Fibroblast of lung (primary cell): ENCODE measurements at places on chromosomes 3 and 15. TPM values are rescaled to one million over a fixed set of nuclear protein-coding genes. Genes with fewer than 3 reads are reported as not detected.

- DNase-seq, result no peak
Measured at GRCh38 chr3:183662099-183662498, 26.7 kb downstream of the KLHL24 start.

GRCh38 chr15:68678746-68679145, 100.0 kb downstream of the CORO2B start:
- DNase-seq, result no peak

GRCh38 chr3:13598201-13598600, 49.3 kb downstream of the FBLN2 start:
- DNase-seq, result no peak

- DNase-seq, result no peak
Measured at GRCh38 chr3:146838221-146838620, 233.1 kb upstream of the PLSCR5 start.

DNA sequence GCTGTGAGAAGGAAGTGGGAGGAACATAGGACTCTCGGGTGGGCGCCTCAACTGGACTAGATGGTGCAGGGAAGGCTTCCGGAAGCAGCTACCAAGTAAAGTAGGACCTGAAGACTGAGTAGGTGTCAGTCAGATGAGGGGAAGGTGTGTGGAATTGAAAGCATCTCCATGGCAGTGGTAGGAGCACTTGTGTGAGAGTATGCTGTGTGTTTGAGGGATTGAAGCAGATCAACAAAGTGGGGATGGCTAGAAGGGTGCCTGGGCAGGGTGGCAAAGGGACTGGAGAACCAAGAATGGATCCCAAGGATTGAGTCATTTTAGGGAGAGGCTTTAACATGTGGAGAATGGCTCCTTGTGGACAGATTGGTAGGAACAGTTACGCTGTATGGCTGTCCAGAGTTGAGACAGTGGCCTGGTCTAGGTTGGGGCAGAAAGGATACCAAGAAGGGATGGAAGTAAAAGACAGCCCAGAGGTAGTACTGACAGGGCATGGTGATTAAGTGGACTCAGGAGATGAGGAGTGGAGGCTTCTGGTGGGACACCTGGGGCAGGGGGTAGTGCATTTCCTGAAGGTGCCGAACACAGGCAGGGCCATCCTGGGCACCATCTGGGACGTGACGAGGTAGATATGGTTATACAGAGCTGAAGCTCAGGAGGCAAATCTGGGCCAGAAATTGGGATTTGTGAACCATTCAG, 1.5 kb downstream of the UQCC5 start:
- DNase-seq, result no peak

DNA sequence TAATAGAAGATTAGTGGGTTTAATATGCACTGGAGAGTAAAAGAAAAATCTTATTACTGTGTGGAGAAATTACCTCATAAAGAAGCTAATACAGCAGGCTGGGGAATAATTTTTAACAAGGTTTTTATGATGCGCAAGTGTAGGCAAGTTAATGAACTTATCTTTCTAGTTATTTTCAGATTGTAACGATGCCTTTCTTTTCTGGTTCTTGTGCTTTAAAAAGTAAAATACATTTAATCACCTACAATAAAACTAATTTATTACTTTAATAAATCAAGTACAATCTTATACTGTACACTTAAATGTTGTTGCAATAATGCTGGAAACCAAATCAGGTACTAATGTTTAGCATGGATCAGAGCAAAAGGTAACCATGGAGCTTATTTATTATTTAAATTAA, 266.6 kb downstream of the ZIC1 start:
- DNase-seq, result no peak

DNA sequence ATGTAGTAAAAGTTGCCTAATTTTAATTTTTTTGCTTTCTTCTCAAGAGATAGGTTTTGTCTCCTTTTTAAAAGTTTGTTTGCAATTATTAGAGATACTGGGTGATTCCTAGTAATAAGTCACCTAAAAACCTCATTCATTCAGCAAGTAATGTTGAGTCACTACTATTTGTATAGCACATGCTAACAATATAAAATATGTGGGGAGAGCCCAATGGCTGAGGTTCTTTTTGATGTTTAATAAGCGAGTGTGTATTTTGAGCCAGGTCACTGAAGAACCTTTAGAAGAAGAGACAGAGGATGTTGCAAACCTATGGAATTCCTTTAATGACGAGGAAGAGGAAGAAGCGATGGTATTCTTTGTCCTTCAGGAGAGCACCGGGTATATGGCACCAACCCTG, 123.7 kb upstream of the CHRM5 start:
- no peak for DNase-seq

GRCh38 chr15:85752491-85752961, 42.2 kb downstream of the KLHL25 start:
- no peak for DNase-seq

DNA sequence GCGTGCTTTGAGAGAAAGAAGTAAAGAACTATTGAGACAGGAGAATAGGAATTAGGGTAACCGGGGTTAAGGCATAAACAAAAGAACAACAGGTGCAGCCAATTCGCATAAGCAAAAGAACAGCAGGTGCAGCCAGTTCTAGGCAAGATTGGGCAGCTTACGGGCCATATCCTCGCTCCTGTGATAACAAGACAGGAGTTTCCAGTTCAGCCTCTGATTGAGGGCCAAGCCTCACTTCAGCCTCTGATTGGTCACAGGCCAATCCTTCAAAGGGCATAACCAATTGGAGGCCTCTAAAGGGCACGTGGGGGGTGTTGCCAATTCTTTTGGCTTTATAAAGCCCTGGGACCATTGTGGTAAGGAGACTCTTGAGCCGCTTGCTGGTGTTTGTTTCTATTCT, 143.5 kb downstream of the GADL1 start:
- DNase-seq, result no peak

- no peak for DNase-seq
Measured at GRCh38 chr15:85430406-85431204, 50.2 kb downstream of the AKAP13 start.

GRCh38 chr15:70252056-70252950, 154.6 kb upstream of the TLE3 start:
- no peak for DNase-seq

- peak; percentile 39 for DNase-seq
Measured at GRCh38 chr3:187406927-187407326, 38.7 kb downstream of the RTP4 start.

DNA sequence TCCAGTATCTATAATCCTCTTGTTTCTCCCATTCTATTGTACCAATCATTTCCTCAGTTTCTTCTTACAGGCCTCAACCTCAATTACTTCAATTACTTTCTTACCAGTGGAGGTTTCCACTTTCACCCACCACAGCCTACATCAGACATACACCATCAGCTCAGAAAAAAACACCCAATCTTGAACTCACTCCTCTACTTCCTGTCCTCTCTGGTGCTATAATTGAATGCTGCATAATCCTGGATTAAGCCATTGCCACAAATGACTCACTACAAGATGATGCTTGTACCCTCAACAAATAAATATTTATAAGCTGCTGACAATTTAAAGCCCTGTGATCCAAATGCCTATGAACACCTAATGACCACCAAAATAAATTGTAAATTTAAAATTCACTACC, 18.5 kb downstream of the RYK start:
- peak; percentile 31 for DNase-seq

- peak; percentile 79 for DNase-seq
Measured at GRCh38 chr3:58989163-58989562, 60.7 kb downstream of the CFAP20DC start.

DNA sequence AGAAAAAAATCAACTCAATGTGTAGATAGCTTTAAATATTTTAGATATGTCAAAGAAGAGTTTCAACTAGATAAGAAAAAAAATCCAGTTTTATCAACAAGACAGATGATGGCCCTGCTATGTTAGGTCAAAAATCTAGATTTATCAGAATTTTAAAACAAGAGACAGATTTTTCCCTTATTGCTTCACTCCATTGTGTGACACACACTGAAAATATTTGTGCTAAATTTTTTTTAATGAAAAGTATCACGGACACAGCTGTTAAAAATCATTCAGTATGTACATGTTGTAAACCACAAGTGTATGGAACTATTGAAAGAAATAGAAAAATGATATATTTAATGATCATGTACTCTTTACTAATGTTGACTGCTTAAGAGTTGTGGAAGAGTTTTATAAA, 43.6 kb downstream of the FOXB1 start:
- peak; percentile 22 for DNase-seq

DNA sequence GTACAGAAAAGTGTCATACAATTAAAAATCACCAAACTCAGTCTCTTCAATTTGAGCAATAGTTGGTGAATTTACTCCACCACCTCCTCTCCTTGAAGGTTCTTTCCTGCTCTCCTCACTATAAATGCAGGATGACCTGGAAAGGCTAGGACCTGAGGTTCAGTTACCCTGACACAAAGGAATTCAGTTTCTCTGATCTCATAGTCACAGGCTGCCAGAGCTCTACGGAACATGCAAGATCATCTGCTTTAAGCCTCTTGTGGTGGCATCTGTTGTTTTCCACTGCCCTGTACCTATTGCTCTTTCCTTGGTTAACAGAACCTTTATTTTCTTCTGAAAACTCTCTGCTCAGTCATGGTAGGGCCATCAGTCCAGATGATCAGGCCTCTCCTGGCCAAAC, 4.9 kb upstream of the TP63 start:
- no peak for DNase-seq

DNA sequence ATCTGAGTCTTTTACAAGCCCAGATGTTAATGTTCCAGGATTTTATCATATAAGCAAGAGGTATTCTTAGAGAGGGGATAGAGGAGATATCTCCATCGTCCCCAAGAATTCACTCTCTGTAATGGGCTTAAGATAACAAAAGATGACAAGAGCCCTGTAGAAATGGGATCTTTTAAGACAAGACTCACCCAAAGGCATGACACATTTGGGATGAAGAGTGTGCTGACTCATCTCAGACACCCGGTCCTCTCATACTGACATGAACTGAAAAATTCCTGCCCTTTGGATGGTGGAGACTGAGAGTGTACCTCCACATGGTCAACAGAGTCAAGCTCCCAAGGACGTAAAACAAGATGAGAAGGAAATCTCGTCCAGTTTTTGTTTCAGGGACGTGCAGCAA, 11.0 kb downstream of the LEKR1 start:
- no peak for DNase-seq

- peak; percentile 3 for DNase-seq
Measured at GRCh38 chr3:173552526-173552925, 155.0 kb downstream of the NLGN1 start.

DNA sequence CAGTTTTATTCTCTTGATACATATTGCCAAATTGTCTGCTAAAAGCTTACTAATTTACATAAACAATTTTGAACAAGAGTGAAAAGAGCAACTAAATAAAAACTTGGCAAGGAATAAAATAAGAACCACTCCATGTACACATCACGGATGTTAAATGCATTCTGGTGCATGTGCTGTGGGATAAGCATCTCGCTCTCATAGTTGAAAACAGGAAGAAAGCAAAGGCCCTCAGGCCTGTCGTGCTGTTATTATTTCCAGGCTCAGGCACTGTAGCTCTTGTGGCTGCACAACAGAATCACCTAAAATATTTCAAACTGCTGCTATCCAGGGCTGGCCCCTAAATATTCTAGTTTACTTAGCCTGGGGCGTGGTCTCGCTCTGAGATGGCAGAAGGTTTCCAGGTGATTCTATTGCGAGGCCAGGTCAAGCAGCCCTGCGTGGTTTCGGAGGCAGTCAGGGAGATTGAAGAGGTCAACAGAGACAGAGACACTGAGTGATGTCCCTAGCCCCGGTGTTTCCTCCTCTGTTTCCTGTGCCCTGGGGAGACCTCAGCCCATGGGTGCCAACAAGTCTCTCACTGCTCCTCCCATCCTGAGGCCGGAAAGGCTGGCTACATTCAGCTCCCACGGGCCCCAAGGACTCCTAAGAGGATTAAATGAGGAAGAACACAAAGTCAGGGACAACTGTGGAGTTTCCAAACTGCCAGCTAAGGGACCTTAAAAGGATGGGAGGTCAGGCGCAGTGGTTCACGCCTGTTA, 18.2 kb upstream of the PDIA5 start:
- no peak for DNase-seq

DNA sequence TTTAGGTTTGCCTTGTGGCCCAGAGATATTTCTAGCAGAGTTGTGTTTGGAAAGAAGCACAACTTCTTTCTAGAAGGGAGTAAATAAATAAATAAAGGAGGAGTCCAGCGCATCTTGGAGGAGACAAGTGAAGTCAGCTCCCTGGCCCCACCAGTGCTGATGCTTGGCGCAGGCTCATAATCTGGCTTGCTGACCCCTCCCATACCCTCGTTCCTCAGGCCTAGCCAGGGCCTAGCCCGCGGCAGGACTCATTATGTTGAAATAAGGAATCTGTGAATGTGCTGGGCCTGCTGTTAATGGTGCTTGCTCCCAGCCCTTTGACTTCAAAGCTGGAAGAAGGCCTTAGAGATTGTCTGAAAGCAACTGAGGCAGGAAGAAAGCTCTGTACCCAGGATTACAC, 3.1 kb downstream of the ZNF710 start:
- DNase-seq, result peak; percentile 57

- DNase-seq, result no peak
Measured at GRCh38 chr3:58679446-58679845, 12.9 kb upstream of the FAM3D start.

GRCh38 chr3:59660852-59661625, 611.2 kb upstream of the CFAP20DC start:
- DNase-seq, result peak; percentile 30

DNA sequence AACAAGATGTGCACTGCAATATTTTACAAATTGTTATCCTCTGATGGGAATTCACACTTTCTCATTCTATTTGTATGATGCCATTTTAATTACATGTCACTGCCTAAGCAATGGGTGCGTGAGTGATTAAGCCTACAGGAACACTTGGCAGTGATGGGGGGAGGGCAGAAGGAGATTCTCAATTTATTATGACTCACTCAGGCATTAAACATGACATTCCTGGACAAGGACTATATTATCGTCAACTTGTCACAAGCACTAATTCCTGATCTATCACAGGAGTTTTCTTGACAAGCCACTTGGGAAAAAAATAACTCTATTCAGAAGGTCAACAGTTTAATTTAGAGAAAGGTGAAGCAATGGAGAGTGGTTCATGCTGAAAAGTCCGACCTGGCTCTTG, 556.8 kb downstream of the NSUN3 start:
- no peak for DNase-seq

DNA sequence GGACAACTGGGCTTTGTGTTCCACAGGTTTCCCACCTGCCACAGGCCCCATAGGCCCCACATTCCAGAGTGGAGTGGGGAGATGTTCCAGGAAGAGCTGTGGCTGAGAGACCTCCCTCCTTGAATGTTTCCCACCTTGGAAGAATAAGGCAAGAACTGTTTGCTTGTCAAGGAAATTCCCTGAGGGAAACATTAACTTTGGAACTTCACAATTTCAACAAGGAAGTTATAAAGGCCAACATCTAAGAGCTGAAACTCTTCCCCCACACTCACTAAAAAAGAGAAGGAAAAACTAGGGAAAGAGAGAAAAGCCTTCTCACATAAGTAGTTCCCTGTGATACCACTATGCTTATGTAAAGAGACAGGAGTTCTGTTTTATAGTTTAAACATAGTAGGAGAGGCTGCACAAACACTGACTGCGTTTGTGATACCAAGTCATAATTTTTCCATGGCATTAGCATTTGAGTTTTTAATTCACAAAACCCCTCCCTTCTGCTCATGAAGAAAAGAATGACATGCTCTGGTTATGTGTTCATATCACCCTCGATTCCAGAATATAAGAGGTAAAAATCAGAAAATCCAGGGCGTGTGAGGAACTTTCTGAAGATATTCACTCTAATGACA, 39.8 kb upstream of the SPRED1 start:
- DNase-seq, result no peak

FEZF2 gene
- total RNA-seq, result not detected in 2 replicates

INSYN1 gene
- 1.2 and 1.3 TPM in 2 replicates for total RNA-seq

C3orf85 gene
- total RNA-seq, result not detected in 2 replicates

CCRL2 gene
- 0.26 and 0.33 TPM in 2 replicates for total RNA-seq

GABRR3 gene
- total RNA-seq, result not detected in 2 replicates

SNX22 gene
- total RNA-seq, result 0.17 and 0.26 TPM in 2 replicates

NR2E3 gene
- 0.77 and 1.3 TPM in 2 replicates for total RNA-seq

CERS3 gene
- total RNA-seq, result not detected in 2 replicates
